ENCODE measurements at places on chromosomes 3 and 15.

DNA sequence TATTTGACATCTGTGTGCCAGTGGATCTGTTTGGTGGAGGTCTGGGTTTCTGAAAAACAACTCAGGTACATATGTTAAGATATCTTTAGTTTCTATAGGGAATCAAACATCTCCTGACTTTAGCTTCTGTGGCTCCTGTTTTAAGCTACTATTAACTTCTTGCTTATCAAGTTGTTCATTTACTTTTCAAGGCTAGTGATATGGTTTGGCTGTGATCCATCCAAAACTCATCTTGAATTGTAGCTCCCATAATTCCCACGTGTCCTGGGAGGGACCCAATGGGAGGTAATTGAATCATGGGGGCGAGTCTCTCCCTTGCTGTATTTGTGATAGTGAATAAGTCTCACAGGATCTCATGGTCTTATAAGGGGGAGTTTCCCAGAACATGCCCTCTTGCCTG, 41.4 kb downstream of the ZNF860 start:
- no peak for DNase-seq

GRCh38 chr3:195372220-195372619, 70.6 kb downstream of the ACAP2 start:
- no peak for DNase-seq

DNA sequence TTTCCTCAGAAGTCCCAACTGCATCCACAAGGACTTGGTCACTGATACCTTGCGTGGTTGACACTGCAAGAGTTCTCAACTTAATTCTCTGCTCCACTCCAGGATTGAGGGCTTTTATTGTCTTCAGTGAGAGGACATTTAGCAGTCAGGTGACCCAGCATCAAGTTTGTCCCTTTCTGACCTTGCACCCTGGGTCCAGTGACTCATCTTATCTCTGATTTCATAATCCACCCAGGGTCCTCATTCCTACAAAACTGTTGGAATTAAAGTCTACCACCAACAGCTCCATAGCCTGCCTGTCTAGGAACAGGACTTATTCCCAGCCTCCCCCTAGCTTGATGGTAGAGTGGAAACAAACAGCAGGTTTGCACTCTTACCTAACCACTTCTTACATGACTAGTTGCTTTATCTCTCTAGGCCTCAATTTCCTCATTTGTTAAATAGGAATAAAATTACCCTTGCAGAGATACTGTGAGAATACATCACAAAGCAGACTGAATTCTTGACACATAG, 151.3 kb upstream of the LPP start:
- no peak for DNase-seq

- DNase-seq, result no peak
These were observed 23.5 kb downstream of the PFN2 start for GRCh38 chr3:149947231-149947630.

DNA sequence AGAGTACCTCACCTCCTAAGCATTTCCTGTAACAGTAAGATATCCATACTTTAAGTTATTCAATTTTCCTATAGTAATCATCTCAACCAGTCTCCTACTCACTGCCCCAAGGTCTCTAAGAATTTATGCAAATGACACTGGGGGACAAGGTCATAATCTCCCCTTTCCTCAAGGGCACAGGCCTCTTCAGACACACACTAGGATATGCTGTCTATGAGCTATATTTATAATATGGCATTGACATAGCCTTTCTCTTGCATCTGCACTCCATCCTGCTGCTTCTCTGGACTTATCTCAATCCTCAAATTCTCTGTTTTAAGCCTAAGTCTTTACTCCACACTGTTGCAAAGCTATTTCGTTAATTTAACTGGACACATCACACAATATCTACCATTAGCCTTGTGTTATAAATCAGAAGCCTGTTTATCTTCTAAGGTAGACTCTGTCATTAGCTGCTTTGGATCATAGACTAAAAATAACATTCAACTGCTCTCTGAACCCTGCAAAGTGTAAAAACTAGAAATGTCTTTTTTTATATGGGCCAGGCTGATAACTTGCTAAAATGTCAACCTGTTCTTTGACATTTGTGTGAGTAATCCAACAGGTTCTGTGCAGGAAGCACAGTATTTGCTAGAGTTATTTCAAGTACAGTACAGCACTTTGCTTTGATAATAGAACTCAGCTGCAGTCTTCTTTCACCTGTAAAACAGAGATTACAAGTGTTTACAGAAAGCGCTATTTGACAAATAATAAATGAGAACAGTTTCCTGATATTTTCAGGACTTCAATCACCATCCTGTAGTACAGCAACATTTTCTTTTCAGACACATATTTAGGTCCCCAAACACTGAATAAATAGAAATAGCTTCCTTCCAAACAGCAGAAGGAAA, 17.8 kb upstream of the SEC62 start:
- no peak for DNase-seq
